Endothelial cell (in vitro differentiated cells): ENCODE measurements at places on chromosomes 1 and 21.
A peak's percentile ranks its signal among the peaks of the same experiment; 100 is the strongest.

DNA sequence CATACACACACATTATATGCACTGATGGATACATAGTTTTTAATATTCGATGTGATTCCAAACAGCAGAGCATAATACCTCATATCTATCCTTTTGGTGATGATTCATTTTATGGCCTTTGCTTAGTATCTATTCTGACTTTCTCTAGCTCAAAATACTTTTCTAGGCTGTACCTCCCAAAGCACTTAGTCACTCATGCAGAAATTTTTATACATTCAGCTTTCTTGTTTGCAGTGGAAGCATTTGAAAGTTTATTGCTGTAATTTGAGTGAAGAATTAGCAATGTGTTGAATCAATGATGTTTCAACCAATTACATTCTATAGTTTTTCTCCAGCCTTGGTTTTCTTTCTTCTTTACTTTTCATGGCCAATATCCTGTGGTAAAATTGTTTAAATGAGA, 66.7 kb downstream of the LBR start:
- no peak for DNase-seq

DNA sequence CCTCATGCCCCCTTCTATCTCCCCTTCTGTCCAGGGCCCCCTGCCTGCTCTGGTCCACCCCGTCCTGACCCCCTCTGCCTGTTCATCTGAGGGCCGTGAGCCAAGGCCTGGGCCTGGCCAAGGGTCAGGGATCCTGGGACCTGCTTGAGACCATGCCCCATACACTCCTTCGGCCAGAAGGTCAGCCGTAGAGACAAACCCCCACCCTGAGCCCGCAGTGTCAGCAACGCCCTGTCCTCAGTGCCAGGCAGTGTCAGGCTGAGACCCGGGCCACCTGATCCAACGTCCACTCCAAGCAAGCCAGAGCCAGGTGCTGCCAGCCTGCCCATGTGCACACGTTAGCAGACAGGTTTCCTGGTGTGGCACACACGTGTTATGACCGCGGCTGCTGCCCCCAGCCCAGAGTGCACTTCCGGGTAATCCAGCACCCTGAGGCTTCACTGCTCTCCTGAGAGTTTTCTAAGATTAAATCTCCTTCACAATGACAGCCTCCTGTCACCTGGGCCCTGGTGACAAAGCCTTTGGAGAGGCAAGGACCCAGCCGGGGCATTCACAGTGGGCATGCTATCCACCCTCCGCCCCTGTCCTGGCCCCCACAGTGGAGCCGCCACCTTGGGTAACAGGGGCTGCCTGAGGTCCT, 10.1 kb upstream of the SAMD11 start:
- DNase-seq = peak; percentile 3

GRCh38 chr1:15420853-15421465, 11.3 kb downstream of the EFHD2 start:
- DNase-seq = no peak

- DNase-seq = no peak
Measured at GRCh38 chr1:25050165-25050564, 120.1 kb upstream of the RUNX3 start.

- no peak for DNase-seq
Measured at GRCh38 chr1:50189369-50189768, 80.6 kb downstream of the ELAVL4 start.

GRCh38 chr1:178529364-178530036, 16.6 kb downstream of the TEX35 start:
- DNase-seq = no peak

GRCh38 chr21:20030390-20030789, 967.8 kb upstream of the NCAM2 start:
- no peak for DNase-seq
